ENCODE measurements at places on chromosomes 3 and 15. TPM values are rescaled to one million over a fixed set of nuclear protein-coding genes. Genes with fewer than 3 reads are reported as not detected.

CHL1 gene
- 2.0 TPM for total RNA-seq

TNFSF10 gene
- total RNA-seq, result 16.0 TPM

ACSBG1 gene
- total RNA-seq, result not detected

ANKRD63 gene
- not detected for total RNA-seq

COL8A1 gene
- 253 TPM for total RNA-seq

ENTPD3 gene
- total RNA-seq, result not detected

KY gene
- 1.3 TPM for total RNA-seq

PDHB gene
- total RNA-seq, result 83.5 TPM

MFN1 gene
- 57.4 TPM for total RNA-seq

Data from thoracic aorta (tissue), 2 donors.